H4 (cell line): ENCODE measurements at places on chromosomes 12 and 14.

GRCh38 chr12:39161465-39162085, 256.2 kb upstream of the CPNE8 start:
- no peak for DNase-seq

DNA sequence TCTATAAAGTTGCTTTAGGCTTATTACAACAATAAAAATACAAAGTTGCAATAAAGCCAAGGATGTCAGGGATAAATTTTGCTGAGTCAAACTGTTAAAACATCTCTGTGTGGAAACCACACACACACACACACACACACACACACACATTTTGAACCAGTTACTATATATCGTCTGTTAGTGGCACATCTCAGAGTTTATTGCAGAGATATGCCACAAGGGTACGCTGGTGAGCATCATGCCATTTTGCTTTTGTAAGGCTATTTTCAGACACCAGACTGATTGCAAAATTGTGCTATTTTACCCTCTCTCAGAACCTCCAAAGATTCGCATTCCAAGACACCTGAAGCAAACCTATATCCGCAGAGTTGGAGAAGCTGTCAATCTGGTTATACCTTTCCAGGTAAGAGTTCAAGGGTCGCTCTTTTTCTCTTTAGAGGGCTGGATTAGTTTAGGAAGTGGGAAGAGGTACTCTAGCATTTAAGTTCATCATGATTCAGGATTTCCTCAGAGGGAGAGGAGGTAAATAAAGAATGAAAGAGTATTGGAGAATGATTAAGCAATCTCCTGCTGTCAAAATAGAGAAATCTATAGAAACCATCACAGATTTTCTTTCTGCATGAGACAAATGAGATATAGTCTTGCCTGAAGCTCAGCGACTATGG, 27.3 kb upstream of the CHPT1 start:
- peak; percentile 52 for DNase-seq

- DNase-seq: peak; percentile 93
Measured at GRCh38 chr12:53659011-53659551, 16.8 kb downstream of the ATP5MC2 start.

GRCh38 chr12:24584032-24584675, 364.7 kb downstream of the BCAT1 start:
- no peak for DNase-seq

DNA sequence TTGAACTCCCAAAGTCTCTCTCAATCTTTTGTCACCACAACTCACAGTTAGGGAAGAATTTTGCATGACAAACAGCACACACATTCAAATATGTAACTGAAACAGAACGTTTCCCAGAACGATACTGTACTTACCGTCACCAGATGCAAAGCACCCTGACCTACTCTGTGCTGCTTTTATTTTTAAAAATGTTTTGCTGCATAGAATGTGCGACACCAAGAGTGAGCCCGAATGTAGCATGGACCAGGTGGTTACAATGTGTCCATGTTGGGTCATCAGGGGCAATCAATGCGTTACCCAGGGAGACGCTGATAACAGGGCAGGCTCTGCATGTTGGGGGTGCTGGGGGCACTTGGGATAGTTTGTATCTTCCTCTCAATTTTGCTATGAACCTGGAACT, 14.6 kb upstream of the EIF5 start:
- no peak for DNase-seq

DNA sequence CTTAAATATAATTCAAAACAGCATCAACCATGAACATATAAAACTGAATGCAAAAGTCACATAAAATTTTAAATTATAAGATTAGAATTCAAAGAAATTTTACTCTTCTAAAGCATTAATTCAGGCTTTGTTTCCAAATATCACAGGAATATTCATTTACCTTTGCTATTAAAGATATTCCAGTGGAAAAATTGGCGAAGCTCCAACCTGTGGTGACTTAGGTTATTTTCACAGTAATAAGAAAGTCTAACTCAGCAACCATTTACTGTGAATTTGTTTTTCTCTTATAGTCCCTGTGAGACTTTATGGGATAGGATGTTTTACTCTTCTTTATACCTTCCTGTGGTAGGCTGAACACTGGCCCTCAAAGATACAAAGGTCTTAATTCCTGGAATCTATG, 3.2 kb downstream of the WDR89 start:
- DNase-seq: no peak

GRCh38 chr12:87152075-87152474, 877.1 kb downstream of the C12orf50 start:
- no peak for DNase-seq

GRCh38 chr14:78997811-78998210, 827.6 kb downstream of the NRXN3 start:
- no peak for DNase-seq

DNA sequence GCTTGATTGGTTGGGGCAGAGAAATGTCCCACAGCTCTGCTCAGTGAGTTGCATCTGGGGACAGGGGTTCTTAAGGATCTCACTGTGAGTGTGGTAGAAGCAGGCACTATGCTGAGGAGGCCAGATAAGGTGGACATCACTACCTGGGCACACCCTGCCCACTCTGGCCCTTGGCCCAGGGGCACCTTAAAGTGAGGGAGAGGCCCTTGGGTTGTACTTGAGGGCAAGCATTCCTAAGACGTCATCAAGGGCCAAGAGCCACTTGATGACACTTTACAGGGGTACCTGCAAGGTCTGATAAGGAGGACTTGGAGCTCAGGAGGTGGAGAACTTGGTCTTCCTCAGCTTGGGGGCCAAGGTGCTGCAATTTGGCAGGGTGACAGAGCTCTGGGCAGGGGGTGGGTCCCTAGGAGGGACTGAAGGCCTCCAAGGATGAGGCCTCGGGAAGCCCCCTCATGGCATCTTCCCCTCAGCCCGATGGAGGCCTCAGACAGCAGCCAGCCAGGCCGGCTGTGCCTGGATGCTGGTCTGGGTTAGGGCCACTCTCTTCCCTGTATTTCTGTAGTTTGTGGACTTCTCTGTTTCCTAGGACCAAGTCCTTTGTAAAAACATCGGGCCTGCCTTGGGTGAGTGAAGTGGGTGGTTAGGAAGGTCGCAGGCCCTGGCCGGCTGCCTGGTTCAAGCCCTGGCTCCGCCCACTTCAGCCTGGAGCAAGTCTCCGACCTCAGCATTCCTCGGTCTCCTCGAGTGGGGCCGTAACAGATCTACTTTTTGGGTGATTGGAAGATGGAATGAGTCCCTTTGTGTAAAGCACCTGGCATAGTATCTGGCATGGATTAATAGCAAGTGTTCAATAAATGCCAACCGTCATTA, 24.8 kb downstream of the GPR68 start:
- DNase-seq: no peak
